ENCODE measurements at places on chromosomes 4 and X.

DNA sequence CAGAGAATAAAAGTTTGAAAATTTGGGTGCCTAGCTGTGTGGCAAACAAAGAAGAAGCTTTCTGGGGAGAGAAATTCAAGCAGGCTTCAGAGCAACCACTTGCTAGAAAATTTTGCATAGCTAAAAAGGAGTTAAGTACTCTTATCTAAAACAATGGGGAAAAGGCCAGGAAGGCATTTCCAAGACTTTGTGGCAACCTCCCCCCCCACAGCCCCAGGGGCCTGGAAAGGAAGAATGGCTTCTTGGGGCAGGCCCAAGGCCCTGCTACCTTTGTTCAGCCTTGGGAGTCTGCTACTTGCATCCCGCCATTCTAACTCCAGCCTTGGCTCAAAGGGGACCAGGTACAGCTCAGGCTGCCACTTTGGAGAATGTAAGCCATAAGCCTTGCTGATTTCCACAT, 102.2 kb downstream of the PTCHD1 start:
- no peak for DNase-seq

- DNase-seq: peak; percentile 28
These were observed 354 bp upstream of the TEC start for GRCh38 chr4:48269861-48270522.

DNA sequence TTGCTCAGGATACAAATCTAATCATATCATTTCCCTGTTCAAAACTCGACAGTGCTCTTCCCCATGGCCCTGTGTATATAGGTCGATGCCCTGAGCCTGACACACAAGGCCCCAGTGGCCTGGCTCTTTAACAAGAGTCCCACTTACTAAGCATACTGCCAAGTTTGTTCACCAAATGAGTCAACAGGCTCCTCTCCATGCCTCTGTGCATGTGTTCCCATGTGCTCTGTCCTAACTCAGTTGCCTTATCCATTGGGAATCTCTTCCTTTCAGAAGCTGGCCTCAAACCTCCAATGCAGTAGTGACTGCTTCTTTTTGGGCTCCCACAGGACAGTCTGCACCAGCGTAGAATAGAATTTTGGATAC, 18.9 kb upstream of the CXCR3 start:
- DNase-seq: no peak

- no peak for DNase-seq
These were observed 44.5 kb upstream of the BTC start for GRCh38 chr4:74838746-74839370.

GRCh38 chrX:63661676-63662075, 123.3 kb downstream of the ARHGEF9 start:
- DNase-seq: no peak

DNA sequence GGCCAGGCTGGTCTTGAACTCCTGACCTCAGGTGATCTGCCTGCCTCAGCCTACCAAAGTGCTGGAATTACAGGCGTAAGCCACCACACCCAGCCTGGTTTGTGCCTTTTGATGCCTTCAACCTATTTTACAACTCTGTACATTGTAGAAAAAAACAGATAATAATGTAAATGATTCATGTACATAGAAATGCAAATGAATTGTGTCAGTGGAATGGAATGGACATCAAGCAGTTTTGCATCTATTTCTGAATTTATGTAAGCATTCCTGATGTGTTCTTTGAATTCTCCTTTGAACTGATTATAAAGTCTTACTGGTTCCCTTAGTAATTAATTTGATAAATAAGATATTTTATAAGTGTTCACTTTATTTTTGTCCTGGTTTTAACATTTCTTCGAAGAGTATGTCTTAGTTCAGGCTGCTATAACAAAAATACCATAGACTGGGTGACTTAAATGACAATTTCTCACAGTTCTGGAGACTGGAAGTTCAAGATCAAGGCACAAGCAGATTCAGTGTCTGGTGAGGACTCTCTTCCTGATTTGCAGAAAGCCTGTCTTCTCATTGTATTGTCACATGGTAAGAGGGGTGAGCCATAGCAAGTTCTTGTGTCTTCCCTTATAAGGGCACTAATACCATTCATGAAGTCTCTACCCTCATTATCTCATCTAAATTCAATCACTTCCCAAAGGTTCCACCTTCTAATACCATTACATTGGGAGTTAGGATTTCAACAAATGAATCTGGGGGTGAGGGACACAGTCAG, 162.2 kb upstream of the S100G start:
- DNase-seq: no peak

GRCh38 chrX:107747596-107748161, 27.9 kb downstream of the TSC22D3 start:
- DNase-seq: peak; percentile 74

DNA sequence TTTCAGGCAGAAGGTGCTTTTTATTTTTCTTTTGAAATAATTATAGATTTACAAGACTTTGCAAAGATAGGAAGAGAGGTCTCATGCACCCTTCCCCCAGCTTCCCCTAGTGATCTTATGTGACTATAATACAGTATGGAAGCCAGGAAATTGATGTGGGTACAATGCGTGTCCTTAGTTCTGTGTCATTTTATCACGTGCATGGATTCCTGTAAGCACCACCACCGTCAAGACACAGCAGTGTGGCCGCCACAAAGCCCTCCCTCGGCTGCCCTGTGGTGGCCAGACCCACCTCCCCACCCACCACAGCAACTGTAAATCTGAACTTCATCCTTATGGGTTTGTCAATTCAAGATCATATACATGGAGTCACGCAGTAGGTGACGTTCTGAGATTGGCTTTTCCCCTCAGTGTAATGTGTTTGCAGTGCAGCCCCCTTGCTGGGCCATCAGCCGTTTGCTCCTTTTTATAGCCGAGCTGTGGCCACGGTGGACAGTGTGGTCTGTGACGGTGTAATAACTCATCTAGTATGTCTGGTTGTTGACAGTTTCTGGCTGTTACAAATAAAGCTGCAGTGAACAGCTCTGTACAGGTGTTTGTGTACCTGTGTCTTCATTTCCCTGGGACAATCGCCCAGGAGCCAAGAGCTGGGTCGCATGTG, 10.9 kb upstream of the HTRA3 start:
- DNase-seq: no peak

- no peak for DNase-seq
These were observed 17.1 kb upstream of the C1QTNF7 start for GRCh38 chr4:15410750-15411149.

DNA sequence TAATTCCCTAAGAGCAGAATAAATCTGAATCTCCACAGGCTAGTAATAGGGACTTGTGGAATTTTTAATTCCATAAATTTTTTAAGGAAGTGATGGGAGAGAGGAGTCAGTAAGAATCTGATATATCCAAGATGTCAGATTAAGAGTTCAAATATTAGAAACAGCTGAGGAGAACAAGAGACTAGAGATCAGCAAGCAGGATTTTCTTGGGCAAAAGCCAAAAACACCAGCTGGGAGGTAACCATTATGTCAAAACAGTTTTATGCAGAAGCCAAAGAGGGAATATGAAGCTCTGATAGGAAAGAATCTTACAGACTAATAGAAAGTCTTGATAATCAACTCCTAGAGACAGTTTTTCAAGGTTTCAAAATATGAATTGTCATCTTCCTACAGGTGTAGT, 72.2 kb upstream of the RBPJ start:
- DNase-seq: peak; percentile 27

DNA sequence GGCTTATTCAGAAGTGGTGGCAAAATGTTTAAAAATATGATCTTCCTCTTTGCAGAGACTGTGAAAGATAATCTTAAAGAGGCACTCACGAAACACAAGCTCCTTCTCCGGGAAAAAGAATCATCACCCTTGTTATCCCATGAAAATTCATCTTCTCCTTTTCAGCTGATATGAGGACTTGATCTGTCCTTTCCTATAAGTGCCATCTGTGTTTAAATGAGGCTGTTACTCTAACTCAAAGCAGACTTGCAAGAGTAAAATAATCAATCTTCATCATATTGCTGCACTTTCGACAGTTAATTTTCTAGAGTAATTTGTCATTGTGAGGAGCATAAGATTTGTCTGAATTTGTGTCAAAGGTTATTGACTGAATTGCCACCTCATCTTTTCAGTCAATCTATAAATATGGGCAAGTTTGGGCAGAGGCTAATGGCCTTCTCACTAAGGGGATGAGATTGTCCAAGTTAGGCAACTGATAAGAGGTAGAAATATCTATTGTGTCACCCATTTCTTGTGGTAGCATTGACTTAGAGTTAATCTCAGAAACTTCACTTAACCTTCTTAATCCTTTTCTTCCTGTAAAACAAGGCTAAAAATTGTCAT, 452.9 kb downstream of the GRXCR1 start:
- DNase-seq: no peak

DNA sequence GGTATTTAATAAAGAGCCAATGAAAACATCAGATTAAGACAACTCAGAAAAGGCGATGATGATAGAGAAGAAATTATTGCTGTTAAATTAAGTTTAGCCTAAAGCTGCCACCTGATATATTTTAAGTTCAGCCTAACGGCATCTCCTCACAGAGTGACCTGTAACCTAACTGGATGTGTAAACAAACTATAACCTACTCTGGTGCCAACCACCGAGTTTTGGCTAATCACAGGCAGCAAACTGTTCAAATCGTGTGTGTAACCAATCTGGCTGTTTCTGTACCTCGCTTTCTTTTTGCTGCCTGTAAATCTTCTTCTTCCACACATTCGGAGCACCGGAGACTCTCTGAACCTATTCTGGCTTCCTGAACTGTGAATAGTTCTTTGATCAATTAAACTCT, 37.8 kb upstream of the MED14 start:
- no peak for DNase-seq

DNA sequence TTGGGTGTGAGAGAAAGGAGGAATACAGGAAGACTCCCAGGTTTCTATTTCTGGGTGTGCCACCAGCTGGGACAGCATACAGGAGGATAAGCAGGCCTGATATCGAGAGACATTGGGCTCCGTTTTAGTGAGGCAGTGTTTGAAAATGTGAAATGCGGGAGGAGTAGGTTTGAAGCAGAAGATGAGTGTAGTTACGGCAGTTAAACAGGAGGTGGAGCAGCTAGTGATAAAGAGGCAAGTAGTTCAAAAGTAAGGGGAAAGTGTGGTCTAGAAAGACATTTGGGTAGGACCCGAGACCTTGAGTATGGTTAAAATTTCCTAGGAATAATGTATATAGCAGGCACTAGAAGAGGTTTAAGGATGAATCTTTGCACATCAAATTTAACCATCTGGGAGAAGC, 42.4 kb downstream of the DCUN1D4 start:
- no peak for DNase-seq

DNA sequence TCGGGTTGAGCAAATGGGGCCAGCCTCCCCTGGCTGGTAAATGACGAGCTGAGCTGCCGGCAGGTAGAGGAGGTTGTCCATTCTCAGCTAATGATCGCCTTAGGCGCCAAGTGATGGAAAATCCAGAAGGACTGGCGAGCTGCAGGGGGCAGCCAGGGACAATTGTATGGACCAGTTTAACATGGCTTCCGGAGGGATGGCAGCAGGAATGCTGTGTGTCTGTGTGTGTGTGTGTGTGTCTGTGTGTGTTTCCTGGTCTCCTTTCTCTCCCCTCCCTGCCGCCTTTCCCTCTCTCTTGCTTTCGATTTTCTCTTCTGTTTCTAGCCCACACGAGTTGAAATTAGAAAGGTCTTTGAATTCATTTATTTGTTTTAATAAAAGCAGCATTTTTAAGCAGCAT, 45.2 kb upstream of the BCOR start:
- no peak for DNase-seq

- DNase-seq: no peak
These were observed 52.3 kb upstream of the KLF3 start for GRCh38 chr4:38611676-38612075.

GRCh38 chr4:169079942-169080827, 70.1 kb upstream of the CBR4 start:
- DNase-seq: no peak

DNA sequence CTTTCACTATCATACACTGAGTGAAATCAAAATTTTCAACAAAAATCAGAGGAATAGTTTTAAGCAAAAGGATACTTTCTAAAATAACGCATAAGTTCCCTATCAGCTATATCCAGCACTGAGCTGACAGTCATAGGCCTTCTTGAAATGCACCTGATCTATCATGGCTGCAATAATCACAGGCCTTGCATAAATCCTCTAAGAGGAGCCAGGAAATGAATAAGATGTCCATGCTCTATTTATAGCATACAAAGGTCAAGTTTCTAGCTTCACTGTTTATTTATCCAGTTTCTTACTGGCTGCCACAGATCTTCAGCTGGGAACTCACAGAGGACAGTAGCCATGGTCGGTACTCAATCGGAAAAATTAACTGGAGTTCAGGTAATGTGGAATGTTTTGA, 235.9 kb upstream of the DMD start:
- DNase-seq: no peak

DNA sequence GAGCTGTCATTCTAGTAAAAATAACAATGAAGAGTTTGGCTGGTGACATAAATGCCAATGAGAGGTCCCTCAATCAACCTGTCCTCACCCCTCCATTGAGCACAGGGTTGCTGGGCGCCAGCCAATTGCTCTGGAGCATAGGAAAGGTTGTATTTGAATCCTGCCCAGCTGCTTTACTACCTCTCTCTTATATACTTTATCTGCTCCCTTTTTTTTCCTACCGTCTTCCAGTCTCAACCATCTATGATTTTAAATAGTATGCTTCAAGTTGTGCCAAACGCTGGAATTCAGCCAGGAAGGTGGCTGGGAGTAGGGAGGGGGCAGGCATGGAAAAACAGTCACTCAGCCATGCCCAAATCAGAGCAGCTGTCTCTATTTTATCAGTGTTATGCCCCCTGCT, 153.8 kb downstream of the NR3C2 start:
- peak; percentile 82 for DNase-seq

GRCh38 chr4:82785611-82786400, 12.8 kb downstream of the SCD5 start:
- DNase-seq: no peak

GRCh38 chrX:154351183-154352011, 23.0 kb downstream of the FLNA start:
- no peak for DNase-seq

DNA sequence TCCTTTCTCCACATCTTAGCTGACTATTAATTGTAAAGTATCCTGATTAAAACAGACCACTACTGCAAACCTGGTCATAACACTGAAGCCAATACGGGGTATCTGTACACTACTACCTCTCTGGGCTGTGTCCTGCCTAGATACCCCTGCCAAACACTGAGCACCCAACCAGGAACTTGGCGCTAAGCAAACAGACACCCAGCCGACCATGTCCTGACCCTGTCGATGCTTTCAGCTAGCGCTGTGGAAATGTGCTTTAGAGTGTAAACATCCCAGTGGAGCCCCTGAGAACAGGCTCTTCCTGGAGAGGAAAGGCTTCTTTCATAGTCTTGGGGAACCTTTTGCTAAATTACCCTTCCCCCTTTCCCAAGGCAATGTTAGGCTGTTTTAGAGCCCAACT, 52.9 kb downstream of the CCNG2 start:
- no peak for DNase-seq

DNA sequence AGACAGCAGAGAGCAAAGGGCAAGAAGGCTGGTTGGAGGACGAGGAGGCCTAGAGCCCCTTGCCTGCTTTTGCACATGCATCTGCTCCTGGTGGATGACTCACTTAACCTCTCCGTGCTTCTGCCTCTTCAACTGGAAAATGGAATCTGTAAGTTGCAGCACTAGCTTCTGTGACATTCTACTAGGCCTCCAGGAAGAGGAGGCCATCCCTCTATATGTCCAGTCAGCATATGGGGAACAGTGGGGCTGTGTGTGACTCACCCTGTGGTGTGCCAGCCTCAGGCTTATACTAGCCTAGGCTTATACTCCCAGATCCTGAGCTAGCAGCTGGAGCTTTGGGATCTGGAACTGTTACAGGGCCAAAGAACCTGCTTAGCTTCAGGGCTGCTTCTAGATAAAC, 36.0 kb downstream of the RTL9 start:
- DNase-seq: no peak
